ENCODE measurements at places on chromosomes 2 and 18.

DNA sequence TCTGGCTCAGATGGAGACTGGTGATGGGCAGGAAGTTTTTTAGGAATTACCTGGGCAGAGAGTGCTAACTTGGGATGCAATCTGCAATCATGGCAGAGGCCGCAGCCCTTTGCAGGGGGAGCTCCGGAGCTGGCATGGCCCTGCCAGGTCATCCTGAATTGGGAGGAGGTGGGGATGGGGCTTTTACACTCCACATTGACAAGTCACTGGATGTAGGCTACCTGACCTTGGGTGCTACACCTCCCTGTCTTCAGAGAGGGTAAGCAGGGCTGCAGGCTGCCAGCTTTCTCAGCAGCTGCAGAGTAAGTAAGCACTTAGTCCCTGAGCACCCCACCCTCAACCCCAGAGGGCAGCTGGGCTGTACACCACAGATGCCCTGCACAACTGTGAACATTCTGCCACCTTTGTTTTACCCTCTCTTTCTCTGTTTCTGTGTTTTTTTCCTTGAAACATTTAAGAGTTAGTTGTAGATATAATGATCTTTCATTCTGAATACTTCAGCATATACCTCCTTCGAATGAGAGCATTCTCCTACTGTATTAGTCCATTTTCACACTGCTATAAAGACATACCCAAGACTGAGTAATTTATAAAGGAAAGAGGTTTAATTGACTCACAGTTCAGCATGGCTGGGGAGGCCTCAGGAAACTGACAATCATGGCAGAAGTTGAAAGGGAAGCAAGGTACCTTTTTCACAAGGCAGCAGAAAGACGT is 6.8 kb upstream of the HS1BP3 start:
- no peak for DNase-seq

GRCh38 chr2:171136024-171136423 is 24.7 kb downstream of the TLK1 start:
- no peak for DNase-seq

DNA sequence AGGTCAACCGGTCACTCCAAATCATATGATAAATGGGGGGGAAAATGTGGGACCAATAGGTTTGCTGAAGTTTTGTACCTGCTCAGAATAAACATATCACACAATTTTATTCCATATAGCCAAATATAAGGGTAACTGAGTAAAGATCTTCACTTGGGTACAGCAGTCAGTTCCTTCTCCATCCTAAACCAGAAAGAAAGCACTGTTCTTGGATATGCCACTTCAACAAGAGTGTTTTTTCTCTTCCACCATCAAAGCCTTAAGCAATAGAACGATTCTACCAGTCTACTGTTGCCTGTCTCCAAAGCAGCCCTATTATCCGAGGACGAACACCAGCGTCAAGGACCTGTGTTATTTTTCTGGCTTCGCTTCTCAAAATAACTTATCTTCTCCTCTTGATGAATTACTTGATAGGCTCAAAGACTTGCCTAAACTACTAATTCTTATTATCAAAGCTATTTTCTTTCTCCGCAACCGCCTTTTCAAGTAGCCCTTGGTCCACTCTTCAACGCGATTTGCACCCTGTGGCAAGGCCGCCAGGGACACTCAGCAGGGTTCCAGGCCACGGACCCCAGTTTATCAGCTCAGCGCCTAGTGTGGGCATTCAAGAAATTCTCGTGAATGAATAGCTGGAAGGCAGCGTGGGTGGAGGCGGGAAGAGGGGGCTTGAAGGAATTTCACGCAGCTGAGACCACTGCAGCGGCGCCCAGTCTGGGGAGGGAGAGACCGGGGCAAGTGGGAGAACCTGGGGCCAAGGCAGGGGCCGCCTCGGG is 646 bp downstream of the ALS2 start:
- no peak for DNase-seq

GRCh38 chr18:62609764-62610163 is 86.9 kb downstream of the ZCCHC2 start:
- DNase-seq: no peak

DNA sequence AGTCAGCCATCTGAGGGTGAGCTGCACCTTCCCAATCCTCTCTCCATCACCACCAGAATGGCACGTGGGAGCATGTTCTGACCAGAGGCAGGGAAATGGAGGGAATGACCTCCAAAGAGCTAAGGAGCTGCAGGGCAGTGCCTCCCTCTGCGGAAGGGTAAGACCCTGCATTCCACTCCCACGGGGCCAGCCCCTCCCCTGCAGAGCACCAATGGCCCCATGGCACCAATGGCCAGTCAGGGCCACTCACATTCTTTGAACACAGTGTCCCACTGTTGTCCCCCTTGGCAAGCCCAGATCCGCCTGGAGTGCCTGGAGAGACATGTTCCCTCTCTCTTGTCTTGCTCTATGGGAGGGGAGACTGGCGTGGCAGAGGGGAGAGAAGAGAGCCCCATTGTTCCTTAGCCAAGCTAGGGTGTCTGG is 164.4 kb downstream of the TNS1 start:
- DNase-seq: no peak

DNA sequence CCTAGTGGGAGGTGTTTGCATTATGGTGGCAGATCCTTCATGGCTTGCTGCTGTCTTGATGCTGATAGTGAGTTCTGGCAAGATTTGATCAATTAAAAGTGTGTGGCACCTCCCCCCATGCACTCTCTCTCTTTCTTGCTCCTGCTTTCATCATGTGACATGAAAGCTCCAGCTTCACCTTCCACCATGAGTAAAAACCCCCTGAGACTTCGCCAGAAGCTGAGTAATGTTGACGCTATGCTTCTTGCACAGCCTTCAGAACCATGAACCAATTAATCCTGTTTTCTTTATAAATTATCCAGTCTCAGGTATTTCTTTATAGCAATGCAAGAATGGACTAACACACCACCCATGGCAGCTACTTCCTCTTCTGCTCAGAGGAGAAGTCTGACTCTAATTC is 2181.4 kb upstream of the PIK3C3 start:
- DNase-seq: no peak

- no peak for DNase-seq
These were observed 63.9 kb downstream of the FAM161A start for GRCh38 chr2:61789807-61790602.

DNA sequence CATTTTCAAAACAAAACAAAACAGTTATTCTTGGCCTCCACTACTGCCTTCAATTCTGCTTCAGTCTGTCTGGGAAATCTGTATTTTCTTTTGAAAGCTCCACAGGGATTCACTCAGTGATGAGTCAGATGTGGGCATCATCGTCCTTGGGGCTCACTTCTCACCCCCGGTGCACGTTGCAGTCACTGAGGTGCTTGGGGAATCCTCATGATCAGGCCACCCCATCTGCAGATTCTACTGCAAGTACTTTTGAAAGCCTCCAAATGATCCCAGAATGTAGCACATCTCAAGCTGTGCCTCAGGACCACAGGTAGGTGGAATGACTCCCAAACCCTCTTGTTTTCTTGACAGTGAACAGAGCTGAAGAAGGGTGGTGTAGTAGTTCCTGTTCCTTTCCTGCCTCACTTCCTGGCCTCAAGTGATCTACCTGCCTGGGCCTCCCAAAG is 34.3 kb downstream of the LPIN2 start:
- DNase-seq: peak; percentile 30

GRCh38 chr2:98385050-98385699 is 38.9 kb downstream of the CNGA3 start:
- peak; percentile 48 for DNase-seq
